Choroid plexus epithelial cell (primary cell): ENCODE measurements at places on chromosomes 6 and 20.

- DNase-seq: peak; percentile 45
Observed at GRCh38 chr20:910870-911770, 5.0 kb downstream of the ANGPT4 start.

- DNase-seq: no peak
Observed at GRCh38 chr6:131183427-131184095, 48.3 kb downstream of the AKAP7 start.

DNA sequence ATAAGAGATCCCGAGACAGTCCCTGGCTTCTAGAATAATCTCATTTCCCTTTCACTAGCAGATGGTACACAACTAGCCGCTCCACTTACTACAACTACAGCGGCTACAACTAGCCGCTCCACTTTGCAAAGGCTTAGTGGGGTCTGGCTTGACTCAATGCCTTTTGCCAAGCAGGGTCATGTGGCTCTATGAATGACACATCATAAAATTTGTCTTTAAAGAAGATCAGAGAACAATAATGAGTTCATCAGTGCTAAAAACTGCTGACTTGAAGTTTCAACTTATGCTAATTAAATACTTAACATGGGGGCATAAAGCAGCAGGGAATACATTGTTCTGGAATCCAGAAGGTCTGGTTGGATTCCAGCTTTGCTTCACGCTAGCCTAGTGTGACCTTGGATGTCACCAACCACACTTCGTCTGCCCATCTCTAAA is 2.0 kb upstream of the MICAL1 start:
- no peak for DNase-seq

DNA sequence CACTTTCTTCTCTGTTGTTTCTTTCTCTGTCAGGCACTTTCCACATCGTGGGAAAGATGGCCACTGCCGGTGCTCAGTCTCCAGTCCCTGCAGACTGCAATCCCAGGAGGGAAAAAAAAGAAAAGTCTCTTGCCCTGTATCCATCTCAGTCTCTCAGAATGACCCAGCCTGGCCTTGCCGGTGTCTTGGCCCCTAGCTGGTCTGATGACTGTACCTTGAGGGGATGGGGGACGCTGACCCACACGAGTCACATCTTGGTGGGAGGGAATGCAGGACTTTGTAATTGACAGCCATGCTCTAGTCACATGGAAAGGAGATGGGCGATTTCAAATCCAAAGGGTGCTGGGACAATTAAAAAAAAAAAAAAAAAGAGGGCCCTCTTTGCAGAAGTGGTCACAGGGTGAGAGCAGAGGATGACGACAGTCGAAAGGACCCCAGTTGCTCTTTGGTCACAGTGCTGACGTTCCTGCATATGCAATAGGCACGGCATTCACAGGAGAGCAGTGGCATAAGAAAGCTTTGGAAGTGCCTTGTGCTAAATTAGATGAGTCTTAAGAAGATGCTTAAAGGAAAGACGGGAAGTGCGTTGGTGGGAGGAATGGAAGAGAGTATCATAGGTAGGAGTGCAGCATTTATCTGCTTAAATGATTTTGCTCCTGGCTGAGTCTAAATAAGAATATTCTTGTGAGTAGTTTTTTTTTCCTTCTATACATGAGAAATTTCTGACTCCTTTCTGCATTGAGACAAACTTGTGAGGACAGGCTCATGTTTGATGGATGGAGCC is 63.9 kb upstream of the AKAP12 start:
- no peak for DNase-seq

DNA sequence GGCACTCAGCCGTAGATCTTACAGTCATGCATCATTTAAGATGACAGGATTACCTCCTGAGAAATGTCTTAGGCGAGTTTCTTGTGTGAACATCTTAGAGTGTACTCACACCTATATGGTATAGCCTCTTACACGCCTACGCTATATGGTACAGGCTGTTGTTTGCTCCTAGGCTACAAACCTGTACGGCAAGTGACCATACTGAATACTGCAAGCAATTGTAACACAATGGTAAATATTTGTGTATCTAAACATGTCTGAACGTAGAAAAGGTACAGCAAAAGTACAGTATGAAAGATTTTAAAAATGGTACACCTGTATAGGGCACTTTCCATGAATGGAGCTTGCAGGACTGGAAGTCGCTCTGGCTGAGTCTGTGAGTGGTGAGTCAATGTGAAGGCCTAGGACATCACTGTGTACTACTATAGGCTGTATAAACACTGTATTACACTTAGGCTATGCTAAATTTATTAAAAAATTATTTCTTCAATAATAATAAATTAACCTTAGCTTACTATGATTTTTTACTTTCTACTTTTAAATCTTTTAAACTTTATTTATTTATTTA is 541 bp upstream of the IL20RA start:
- DNase-seq: no peak

- DNase-seq: peak; percentile 7
Observed at GRCh38 chr20:38392356-38392755, 42.8 kb downstream of the SNHG17 start.

- DNase-seq: peak; percentile 67
Observed at GRCh38 chr6:130900913-130901312, 73.7 kb downstream of the SMLR1 start.

- DNase-seq: no peak
Observed at GRCh38 chr6:168605964-168606363, 165.0 kb downstream of the SMOC2 start.

GRCh38 chr6:167512696-167513375 is 187.9 kb downstream of the TTLL2 start:
- DNase-seq: no peak

GRCh38 chr20:2521369-2522305 is 12.9 kb upstream of the ZNF343 start:
- DNase-seq: peak; percentile 66

- DNase-seq: no peak
Observed at GRCh38 chr6:157999168-158000051, 17.7 kb downstream of the SYNJ2 start.

- no peak for DNase-seq
Observed at GRCh38 chr6:1770968-1771723, 161.4 kb downstream of the FOXC1 start.

- DNase-seq: no peak
Observed at GRCh38 chr6:36592221-36592655, 1.9 kb upstream of the SRSF3 start.
